Fibroblast of the aortic adventitia (primary cell): ENCODE measurements at places on chromosomes 3 and 15.
A peak's percentile ranks its signal among the peaks of the same experiment; 100 is the strongest.

- peak; percentile 30 for DNase-seq
Measured at GRCh38 chr15:45715528-45715927, 80.7 kb downstream of the SQOR start.

DNA sequence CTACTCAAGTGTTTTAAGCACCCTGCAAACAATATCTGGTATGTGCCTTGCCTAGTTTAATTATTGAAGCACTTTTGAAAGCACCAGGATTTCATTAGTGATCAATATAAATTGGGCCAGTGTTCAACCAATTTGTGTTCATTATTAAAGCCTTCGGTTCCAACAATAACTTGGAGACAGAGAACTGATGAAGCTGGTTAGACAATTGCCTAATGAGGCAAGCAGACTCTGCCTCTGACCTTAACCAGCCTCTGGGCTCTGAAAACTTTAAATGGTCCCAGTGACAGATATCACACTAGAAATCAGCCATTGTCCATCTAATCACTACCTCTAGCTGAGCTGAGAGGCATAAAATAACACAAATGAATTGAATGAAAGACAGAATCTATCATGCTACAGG lies 139.9 kb upstream of the CNTN6 start:
- DNase-seq = no peak

DNA sequence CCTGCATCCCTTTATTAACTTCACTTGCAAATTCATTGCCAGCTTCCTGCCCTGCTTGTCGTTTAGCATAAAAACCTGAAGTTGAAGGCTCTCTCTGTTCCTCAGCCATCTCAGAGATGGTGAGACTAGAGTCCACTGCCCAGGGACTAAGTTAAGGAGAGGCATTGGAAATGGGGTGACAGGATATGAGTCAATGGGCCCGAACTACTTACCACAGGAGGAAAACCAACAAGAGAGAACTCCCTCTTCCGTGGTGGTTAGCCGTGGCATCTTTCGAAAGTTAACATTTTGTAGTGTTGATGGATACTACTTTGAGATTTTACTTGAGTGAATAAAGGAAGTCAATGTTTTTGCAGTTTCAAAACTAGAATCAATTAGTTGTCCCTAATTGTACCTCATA lies 65.3 kb downstream of the LRTM1 start:
- no peak for DNase-seq

- DNase-seq = no peak
Measured at GRCh38 chr3:167992381-167992780, 103.3 kb downstream of the GOLIM4 start.

GRCh38 chr3:150723946-150724345 lies 20.2 kb upstream of the ERICH6 start:
- no peak for DNase-seq

DNA sequence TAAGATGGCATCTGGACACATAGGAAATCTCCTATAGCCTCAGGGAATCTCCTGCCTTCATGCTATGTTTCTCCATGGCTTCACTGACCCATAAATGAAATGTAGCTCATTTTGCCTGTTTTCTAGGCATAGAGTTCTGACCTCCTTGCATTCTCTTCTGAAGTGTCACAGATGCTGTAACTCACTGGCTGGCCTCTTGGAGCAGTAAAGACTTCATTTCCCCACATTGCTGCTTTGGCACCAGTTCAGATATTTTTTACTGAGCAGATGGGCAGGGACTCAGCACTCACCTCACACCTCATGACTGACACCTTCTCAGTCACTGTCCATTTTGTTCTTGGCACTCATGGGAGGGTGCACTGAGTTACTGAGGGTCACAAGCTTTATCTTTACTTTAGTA lies 286.7 kb upstream of the TGFBR2 start:
- DNase-seq = peak; percentile 46

- DNase-seq = peak; percentile 60
Measured at GRCh38 chr3:173553635-173554280, 156.2 kb downstream of the NLGN1 start.

DNA sequence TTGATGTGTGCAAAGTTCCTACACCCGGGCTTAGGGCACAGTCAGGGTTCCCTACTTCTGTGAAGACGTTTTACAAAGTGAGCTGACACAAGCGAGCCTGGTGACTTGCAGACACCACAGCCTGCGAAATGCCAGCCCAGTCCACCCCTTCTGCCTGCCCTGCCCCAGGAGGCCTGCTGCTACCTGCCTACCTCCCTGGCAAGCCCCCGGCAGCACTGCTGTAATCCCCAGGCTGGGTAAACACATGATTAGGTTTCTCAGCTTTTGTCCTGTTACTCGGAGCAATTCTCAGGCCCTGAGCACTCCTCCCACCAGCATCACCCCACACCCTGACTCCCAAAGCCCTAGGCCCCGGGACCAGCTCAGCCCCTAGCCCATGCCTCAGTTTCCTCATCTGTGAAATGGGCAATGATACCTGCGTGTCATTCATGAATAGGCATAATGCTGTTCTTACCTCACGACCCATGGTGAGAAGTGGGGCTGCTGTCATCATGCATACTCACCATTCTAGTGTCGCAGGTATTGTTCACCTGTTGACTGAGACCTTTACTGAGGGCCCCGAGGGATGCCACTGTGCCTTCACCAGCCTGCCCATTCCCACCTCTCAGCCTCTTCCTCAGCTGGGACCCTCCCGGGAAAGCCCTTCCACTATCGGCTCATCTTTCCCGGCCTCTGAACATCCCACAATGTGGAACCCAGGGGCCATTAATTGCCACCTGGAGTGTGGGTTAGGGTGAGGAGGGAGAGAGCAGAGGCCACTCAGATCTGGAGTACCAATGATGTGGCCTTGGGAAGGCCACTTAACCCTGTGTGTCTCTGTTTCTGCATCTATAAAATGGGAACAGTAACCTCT lies 31.5 kb upstream of the SLC6A6 start:
- DNase-seq = no peak

GRCh38 chr3:121980450-121980796 lies 41.6 kb downstream of the ILDR1 start:
- no peak for DNase-seq

DNA sequence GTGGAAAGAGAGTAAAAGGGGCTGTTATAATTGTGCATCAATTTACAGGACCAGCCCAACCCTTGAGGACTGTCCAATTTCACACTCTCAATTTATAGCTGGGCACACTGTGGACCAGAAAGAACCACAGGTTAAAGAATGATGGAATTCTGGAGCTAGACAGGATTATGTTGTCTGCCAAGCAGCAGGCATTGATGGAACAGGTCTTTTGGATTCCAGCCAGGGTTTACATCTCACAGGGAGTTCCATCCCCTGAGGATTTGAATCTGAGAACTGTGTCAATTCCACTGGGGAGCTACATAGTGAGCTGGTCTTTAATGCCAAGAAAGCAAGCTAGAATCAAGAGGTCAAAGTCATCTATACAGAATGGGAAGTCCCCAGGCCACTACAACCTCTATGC lies 389.5 kb upstream of the WNT5A start:
- no peak for DNase-seq

DNA sequence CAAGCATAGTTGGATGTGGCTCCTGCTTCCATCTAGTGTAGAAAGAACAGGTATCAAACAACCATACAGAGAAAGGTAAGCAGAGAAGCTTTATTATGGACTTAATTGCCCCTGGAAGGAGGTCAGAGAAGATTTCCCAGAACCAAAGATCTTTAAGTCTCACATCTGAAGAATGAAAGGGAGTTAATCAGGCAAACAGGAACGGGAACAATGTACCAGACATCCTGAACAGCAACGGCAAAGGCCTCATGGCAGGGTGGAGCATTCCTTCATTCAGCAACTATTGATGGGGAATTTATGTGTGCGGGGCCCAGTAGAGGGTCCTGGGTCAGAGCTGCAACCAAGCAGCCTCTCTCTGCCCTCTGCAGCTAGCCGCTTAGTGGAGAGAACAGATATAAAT lies 61.5 kb downstream of the LMCD1 start:
- no peak for DNase-seq

DNA sequence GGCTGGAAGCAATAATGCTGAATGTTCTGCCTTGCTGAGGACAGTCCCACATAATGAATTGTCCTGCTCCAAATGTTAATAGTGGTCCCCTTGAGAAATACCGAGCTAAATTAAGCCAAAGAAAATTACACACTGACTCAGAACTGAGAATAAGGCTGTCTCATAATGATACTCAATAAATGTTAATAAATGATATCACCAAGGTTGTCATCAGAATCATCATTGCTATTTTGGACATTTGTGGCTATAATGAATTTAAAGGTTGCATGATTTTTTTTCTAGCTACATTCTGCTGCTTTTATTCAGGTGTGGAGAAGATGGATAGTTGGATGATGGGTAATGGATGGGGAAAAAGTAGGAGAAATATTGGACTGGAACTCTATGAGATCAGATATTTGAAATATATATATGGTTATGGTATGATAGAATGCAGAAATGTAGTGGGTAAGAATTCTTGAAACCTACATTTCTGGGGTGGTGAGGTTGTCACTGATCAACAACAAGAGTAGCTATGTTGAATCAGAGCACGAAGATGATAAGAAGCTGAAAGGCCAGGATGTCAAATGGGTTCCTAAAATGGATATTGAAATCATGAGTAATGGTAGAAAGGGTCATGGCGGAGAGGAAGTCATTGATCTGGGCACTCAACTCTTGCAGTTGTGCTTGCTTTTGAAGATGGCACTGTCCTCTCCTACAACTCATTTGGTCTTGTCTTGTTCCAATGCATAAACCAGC lies 12.8 kb downstream of the CHST2 start:
- DNase-seq = no peak

DNA sequence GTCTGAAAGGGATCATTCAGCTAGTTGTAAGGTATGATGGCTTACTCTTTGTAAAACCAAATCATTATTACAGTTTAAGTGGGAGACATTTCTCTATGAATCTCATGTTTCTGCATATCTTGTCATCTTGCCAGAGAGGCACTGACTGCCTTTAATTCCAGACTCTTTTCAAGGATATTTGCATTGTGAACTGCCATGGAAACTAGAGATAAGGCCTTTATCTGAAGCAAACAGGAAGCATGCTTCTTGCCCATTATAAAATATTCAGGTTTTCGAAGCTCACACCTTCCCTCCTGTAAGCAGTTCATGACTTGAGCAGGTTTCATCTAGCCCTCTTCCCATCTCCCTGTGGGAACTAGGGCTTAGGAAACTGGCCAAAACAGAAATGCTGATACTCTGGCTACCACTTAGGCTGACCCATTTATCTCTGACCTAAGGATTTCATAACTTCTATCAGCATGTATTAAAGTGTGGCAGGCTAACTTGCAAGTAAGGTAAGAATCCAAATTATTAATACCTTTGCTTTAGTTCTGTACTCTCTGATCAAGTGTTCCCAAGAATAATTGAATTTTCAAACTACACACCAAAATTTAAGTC lies 326.6 kb upstream of the ALCAM start:
- DNase-seq = peak; percentile 59

GRCh38 chr3:35601959-35602358 lies 37.4 kb upstream of the ARPP21 start:
- DNase-seq = no peak

GRCh38 chr3:66138336-66139313 lies 82.2 kb upstream of the SLC25A26 start:
- DNase-seq = peak; percentile 81

GRCh38 chr3:3151513-3151912 lies 24.8 kb downstream of the TRNT1 start:
- no peak for DNase-seq

DNA sequence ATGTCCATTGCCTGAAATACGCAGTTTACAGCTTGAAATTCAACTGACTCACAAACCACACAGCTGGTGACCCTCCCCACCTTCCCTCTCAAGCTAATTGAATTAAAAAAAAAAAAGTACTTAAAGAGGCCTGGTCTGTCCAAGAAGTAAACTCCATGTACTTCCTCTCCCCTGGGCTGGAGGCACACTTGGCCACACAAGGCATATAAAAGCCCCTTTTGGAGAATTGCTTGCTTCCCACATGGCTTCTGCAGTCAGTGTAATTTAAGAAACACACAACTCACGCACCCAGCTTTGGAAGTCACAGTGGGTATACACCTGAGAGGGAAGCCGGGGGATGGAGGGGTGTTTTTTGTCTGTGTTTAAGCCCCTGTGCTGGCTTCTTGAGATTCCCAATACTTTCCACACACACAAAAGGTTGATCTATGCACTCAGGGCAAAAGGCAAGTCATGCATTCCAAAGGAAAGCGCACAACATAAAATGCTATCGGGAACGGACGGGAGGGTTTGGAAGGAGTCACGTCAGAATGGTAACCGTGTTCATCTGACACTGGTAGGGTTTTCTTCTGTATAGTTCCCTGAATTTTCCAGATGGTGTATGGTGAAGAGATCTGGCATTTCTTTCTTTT lies 106.6 kb upstream of the ALDH1A3 start:
- no peak for DNase-seq

GRCh38 chr3:160546727-160547126 lies 18.6 kb downstream of the KPNA4 start:
- DNase-seq = no peak

GRCh38 chr3:61371123-61371522 lies 119.9 kb upstream of the FHIT start:
- no peak for DNase-seq

DNA sequence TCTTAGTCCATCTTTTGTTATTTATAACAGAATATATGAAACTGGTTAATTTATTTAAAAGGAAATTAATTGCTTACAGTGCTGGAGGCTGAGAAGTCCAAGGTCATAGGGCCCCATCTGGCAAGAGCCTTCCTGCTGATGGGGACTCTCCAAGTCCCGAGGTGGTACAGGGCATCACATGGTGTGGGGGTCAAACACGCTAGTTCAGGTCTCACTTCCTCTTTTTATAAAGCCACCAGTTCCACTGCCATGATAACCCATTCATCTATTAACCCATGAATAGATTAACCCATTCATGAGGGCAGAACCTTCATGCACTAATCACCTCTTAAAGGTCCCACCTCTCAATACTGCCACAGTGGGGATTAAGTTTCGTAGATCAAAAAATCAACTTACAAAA lies 659.3 kb downstream of the NAALADL2 start:
- no peak for DNase-seq

GRCh38 chr3:130395331-130395730 lies 49.9 kb downstream of the COL6A5 start:
- DNase-seq = no peak

DNA sequence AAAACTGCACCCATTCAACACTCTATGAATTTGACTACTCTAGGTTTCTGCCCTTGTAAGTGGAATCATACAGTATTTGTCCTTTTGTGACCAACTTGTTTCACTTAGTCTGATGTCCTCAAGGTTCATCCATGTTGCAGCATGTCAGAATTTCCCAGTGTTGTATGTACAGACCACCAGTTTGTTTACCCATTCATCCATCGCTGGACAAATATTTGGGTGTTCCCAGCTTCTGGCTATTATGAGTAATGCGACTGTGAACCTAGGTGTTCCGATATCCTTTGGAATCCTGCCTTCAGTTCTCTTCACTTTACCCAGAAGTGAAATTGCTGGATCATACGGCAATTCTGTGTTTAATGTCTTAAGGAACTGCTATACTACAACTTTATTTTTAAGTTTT lies 12.6 kb downstream of the RPL32 start:
- DNase-seq = no peak
